ENCODE measurements at places on chromosomes 12 and 14.
A peak's percentile ranks its signal among the peaks of the same experiment; 100 is the strongest.

- DNase-seq = no peak
Observed at GRCh38 chr12:122449317-122449716, 26.8 kb upstream of the CLIP1 start.

GRCh38 chr14:92207012-92207927 lies 85.5 kb downstream of the CPSF2 start:
- DNase-seq = no peak

GRCh38 chr14:83733670-83734069 lies 1796.3 kb upstream of the FLRT2 start:
- DNase-seq = no peak

- DNase-seq = no peak
Observed at GRCh38 chr14:21352587-21352986, 31.2 kb downstream of the SUPT16H start.

DNA sequence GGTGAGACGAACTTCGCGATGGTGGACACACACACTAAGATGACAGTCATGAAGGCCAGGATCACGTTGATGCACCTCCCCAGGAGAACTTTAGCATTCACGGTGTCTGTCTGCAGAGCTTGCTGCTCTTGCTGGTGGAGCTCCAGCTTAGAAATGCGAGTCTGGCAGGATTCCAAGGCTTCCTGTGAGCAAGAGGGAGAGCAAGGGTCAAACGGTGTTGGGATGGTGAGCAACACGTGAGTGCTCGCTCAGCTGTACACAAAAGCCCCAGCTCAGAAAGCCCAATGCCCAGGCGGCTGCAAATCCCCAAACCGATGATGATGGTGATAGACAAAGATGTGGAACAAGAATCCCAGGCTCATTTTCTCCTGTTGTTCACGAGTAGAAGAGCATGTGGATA lies 78.8 kb downstream of the TMCC3 start:
- DNase-seq = peak; percentile 54

GRCh38 chr14:37585101-37585511 lies 9.9 kb downstream of the FOXA1 start:
- DNase-seq = no peak

GRCh38 chr12:25819691-25820090 lies 138.8 kb upstream of the RASSF8 start:
- no peak for DNase-seq

DNA sequence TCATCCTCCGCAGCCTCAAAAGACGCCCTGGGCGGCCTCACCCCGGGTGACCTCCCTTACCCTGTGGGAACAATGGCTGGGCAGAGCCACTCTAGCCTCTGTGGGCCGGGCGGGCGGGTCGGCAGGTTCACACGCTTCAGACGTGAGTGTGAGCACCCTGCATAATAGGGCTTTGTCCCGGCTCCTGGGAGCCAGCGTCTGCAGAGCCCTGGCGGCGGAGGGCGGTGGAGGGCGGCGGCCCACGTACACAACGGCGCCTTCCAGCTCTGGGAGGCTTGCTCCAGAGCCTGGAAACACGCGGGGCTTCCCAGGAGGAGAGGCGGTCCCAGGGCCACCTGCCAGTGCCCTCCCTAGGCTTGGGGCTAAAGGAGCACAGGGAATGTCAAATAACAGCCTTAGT lies 205.6 kb downstream of the BCL11B start:
- DNase-seq = no peak

GRCh38 chr14:92411941-92412340 lies 89.0 kb downstream of the SLC24A4 start:
- DNase-seq = no peak

Data from heart right ventricle (tissue), 16 donors.